ENCODE measurements at places on chromosomes 1 and 21. TPM values are rescaled to one million over a fixed set of nuclear protein-coding genes. Genes with fewer than 3 reads are reported as not detected.

Gene EPRS1
- 174 TPM for total RNA-seq

Gene KRTAP12-2
- not detected for total RNA-seq

Gene AKIRIN1
- total RNA-seq = 50.4 TPM

Gene KCNN3
- total RNA-seq = 50.8 TPM

DNA sequence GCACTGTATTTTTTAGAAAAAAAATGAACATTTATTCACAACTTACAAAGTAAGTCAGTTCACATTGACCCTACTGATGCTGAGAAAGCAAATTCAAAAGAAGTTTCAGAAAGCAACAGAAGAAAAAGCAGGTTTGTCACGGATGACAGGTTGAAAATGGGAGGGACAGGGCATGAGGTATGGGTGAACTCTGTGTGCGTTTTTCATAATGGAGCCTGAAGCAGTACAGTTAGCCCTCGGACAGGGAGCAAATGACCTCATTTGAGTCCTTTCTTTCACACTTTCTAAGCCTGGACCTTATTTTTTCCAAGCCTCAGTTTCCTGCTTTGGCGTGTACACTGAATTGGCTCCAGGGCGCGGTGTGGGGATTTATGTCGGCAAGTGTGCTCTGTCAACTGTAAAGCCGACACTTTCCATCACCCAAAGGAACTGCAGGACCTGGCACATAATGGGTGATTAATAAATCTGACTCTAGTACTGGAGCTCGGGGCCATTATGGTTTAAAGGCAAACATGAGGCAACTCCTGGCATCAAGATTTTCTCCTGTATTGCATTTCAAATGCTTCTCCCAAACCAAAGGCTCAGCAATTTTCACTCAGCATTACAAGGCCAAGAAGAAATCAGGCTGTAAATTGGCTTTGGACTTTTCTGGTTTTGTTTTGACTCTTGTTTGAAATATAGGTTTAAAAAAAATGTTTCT, 345.5 kb upstream of the DUSP10 start:
- DNase-seq = no peak

- no peak for DNase-seq
Measured at GRCh38 chr1:63902844-63903589, 129.2 kb downstream of the ROR1 start.

- DNase-seq = no peak
Measured at GRCh38 chr1:160056648-160057169, 13.3 kb downstream of the KCNJ10 start.

GRCh38 chr1:178864326-178864725, 6.6 kb downstream of the ANGPTL1 start:
- no peak for DNase-seq

GRCh38 chr1:58422436-58422835, 124.1 kb downstream of the OMA1 start:
- no peak for DNase-seq

GRCh38 chr1:200666309-200666708, 3.4 kb downstream of the DDX59 start:
- no peak for DNase-seq
